NCI-H2081 (cell line): ENCODE measurements at places on chromosomes 7 and 10.
A peak's percentile ranks its signal among the peaks of the same experiment; 100 is the strongest.

GRCh38 chr10:79222186-79222585 is 125.1 kb upstream of the PPIF start:
- no peak for DNase-seq

GRCh38 chr7:11212080-11212711 is 238.5 kb downstream of the PHF14 start:
- DNase-seq: peak; percentile 51

- peak; percentile 10 for DNase-seq
Observed at GRCh38 chr10:127694580-127695193, 42.3 kb upstream of the FOXI2 start.

- DNase-seq: no peak
Observed at GRCh38 chr10:103510046-103510685, 16.7 kb downstream of the NEURL1 start.

- peak; percentile 55 for DNase-seq
Observed at GRCh38 chr7:18455606-18456005, 39.9 kb upstream of the HDAC9 start.

DNA sequence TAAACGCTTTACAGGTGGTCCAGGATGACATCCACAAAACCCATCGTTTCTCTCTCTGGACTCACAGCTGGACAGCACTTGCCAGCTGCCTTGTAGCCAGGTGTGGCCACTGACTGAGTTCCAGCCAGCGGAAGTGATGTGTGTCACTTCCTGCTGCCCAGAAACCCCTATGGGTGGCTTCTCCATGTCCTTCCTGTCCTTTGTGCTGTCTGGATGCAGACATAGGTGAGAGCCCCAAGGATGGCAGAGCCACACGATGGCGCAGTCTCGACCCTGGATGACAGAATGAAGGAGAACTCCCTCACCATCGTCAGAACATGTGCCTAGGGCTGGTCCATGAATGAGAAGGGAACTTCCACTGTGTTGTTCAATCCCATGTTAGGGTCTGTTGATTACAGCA is 22.1 kb downstream of the NMT2 start:
- no peak for DNase-seq

DNA sequence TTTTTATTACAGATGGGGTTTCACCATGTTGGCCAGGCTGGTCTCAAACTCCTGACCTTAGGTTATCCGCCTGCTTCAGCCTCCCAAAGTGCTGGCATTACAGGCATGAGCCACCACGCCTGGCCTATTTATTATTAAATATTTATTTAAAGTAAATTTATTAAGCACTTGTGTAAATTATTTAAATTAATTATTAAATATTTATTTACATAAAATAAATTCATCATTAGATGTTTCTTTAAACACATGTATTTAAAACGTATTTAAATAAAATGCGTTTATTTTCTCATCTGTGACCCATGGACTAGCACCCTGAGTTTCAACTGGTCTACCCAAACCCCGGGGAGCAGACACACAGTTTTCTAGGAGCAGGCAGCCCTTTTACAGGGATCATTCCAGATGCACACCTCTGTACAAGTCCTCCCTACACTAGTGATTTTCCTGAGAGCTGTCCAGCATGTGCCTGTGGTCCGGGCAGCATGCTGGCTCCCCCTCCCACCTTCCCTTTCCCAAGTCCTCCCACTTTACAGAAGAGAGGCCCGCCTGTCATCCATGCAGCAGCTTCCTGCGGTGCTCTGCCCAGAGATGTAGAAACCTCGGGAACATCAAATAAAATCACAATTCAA is 89.2 kb upstream of the ATP6V0A4 start:
- DNase-seq: no peak

DNA sequence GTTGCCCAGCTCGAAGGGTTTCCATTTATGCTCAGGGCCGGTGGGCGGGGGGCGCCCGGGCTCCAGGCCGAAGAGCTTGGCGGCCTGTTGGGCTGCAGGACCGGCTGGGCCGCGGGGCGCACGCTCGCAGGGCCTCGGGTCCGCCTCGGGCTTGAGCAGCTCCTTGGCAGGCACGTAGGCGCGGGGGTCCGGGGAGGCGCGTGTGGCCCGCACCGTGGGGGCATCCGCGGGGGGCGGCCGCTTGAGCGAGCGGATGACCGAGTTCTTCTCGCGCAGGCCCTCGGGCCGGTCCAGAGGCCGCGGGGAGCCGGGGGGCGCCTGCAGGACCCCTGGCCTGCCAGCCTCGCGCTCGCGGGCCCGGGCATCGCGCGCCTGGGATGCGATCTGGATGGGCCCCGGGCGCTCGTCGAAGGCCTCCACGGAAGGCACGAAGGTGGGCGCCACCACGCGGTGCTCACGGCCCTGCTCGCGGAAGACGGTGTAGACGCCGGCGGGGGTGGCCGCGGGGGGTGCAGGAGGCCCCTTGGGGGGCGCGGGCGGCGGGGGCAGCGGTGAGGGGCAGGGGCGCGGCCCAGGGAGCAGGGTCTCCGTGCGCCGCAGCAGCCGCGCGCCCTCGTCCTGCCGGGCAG is 35.2 kb downstream of the TNRC18 start:
- DNase-seq: no peak

DNA sequence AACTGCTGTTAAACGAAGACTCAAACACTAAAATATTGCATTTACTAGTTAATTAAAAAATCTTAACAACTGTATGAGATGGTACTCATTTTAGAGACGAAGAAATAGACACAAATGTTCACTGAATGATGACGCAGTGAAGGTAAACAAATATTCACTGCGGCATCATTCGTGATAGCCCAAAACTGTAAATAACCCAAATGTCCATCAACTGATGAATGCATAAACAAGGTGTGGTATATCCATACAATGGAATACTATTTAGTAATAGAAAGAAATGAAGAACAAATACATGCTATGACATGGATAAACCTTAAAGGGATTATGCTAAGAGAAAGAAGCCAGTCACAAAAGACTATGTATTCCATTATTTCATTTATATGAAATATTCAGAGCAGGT is 51.4 kb downstream of the CDK6 start:
- no peak for DNase-seq

DNA sequence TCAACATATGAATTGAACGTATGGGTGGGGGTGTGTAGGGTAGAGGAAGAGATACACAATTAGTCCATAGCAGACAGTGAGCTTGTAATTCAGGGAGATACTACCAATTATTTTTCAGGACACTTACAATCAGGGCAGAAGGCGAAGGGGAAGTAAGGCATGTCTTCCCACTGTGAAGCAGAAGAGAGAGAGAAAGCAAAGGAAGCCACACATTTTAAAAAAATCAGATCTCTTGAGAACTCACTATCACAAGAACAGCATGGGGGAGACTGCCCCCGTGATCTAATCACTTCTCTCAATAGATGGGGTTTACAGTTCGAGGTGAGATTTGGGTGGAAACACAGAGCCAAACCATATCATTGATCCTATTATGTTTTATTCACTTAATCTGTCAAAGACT is 116.4 kb upstream of the RPA3 start:
- no peak for DNase-seq

DNA sequence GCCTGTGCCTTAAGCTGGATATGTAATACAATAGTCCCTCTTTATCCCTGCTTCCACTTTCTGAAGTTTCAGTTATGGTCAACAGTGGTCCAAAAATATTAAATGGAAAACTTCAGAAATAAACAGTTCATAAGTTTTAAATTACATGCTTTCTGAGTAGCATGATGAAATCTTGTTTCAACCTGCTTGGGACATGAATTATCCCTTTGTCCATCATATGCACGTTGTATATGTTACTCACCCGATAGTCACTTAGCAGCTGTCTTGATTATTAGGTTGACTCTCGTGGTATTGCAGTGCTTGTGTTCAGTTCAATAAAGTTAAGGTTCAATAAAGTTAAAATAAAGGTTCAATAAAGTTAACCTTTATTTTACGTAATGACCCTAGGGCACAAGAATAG is 25.5 kb downstream of the C1GALT1 start:
- DNase-seq: no peak

- no peak for DNase-seq
Observed at GRCh38 chr7:46432708-46433107, 511.6 kb upstream of the IGFBP3 start.

DNA sequence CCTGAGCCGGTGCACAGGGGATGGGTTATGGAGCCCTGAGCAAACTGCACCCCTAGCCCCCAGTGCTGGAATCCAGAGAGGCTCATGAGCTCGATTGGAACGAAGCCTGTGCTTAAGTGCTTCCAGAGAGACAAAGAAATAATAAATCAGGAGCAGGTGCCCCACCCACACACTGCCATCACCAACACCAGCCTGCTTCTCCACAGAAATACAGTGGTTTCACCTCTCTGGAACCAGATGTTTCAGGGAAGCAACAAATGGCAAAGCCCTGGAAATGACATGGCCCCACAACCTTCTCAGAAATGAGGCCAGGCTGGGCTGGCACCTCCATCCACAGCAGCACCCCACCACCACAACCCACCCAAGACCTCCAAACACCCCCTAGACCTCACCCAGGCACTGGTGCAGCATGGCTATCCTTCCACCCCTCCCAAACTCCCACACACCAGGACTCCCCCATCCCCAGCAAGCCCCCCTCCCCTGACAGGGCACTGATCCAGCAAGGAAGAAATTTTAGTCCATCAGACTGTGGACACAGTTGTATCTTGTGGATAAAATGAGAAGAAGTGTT is 4.1 kb upstream of the SLC18A3 start:
- DNase-seq: no peak

- DNase-seq: no peak
Observed at GRCh38 chr10:108849688-108850087, 1073.6 kb downstream of the XPNPEP1 start.

DNA sequence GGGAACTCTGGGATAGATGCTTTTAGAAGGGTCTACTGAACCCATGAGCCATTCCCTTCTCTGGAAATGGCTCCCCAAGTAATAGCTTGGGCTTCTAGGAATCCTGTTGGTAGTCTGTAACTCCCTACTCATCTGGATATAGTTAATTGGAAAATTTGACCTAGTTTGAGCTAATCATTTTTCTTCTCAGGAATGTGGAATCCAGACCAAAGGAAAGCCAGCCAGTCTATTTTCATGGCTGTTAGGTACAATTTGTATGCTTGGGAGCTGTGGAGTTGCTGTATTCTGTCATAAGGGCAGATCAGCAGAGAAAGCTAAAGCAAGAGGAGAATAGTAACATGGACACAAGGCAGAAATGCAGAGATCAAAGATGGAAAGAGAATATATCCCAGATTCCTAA is 71.6 kb upstream of the C1GALT1 start:
- DNase-seq: no peak

- DNase-seq: no peak
Observed at GRCh38 chr7:93894966-93895640, 4.5 kb upstream of the TFPI2 start.

GRCh38 chr7:1861799-1862458 is 191.9 kb downstream of the ELFN1 start:
- no peak for DNase-seq

DNA sequence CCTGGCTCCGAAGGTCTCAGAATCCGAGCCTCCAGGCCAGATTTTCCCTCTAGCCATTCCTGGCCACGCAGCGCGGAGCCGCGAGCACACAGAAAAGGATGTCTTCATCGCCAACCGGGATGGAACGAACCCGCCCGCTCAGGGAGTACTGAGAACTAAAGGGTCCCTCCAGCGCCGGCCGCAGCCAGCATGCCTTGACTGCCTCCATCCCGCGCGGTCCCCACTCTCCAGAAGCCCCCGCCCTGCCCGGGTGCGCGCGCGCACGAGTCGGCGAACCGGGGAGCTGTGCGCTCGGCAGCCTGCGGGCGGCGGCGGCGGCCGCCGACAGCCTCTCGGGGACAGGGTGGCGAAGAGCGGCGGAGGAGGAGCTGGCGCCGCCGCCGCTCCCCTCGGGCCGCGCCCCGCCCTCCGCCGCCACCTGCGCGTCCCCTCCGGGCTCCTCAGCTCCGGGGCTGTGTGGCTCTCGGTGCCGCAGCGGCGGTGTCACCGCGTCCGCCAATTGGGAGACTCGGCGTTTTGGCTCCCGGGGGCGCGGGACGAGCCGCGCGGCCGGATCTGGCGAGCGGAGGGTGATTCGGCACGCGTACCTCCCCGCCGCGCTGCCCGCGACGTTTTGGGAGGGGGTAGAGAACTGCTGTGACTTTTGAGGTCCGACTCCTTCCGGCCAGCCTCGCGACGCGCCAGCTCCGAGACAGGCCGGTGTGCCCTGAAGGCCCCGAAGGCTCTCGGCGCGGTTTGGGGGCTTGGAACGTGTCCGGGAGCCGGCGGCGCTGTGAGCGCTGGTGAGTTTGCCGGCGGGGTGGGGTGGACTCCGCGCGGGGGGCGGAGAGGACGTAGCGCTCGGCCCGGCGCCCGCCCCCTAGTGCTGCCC is 453 bp upstream of the GALNT17 start:
- DNase-seq: peak; percentile 9

- peak; percentile 10 for DNase-seq
Observed at GRCh38 chr7:147759327-147759943, 831.1 kb upstream of the C7orf33 start.

- DNase-seq: no peak
Observed at GRCh38 chr10:48649349-48649944, 35.2 kb upstream of the WDFY4 start.

- no peak for DNase-seq
Observed at GRCh38 chr10:75681334-75681733, 249.9 kb downstream of the LRMDA start.

DNA sequence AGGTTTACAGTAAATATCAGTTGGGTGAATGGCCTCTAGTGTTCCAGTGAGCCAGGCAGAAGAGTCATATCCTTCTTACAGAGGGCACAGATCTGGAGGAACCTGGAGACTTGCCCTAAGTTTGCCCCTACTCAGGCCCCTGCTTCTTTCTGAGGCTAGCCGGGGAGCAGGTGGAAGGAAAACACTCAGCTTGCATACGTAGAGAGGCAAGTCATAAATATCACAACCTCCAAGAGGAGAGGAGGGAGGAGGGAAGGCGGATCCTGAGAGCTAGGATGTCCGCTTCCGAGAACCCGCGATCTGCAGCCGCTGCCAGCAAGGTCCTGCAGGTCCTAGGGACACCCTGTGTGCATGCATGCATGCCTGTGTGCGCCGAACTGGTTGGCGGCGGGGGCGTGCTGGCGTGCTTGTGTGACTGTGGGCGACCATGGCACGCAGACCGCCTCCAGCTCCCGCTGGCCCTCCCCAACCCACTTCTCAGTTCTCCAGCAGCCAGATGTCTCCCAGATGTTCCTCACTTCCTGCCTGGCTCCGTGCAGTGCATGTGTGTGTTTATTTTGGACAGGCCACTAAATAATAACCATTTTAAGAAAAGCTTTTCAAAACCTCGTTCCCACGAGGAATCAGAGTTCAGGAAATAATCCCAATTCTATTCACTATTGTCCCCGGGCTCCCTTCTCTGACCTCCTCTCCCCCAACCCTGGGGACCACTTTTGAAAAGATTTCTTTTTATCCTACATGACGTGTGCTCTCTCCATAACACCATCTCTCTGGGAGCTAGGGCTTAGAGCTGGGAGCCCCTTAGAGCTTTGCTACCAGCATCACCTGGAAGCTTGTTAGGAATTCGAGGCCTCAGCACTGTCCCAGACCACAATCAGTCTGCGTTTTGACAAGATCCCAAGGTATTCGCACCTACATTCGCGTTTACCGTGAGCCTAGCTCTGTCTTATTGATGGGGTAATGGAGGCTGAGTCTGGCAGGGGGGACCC is 32.4 kb downstream of the UNC5B start:
- peak; percentile 17 for DNase-seq
